Osteocyte (in vitro differentiated cells): ENCODE measurements at places on chromosomes 7 and 10. TPM values are rescaled to one million over a fixed set of nuclear protein-coding genes. Genes with fewer than 3 reads are reported as not detected.

Gene SLC25A40
- total RNA-seq = 19.8 and 21.3 TPM in 2 replicates

Gene TYSND1
- total RNA-seq = 13.8 and 15.6 TPM in 2 replicates

Gene UCN3
- total RNA-seq = not detected in 2 replicates

Gene KIAA1549
- 12.2 and 12.8 TPM in 2 replicates for total RNA-seq

Gene SPDYE9
- not detected in 2 replicates for total RNA-seq
